ENCODE measurements at places on chromosomes 13 and 19.

GRCh38 chr13:39916330-39916729, 260.9 kb downstream of the COG6 start:
- no peak overlapping the region for H3K4me3 ChIP-seq
- no peaks in the 10 kb centered on the region for H3K27me3 ChIP-seq
- peaks cover 3% of the 10 kb centered on the region for H3K4me1 ChIP-seq
- no peaks in the 10 kb centered on the region for H3K36me3 ChIP-seq
- no peak for DNase-seq
- no peak overlapping the region for H3K27ac ChIP-seq

- H3K4me1 ChIP-seq = no peaks in the 10 kb centered on the region
- H3K27ac ChIP-seq = peak overlapping the region; percentile 42
- no peaks in the 10 kb centered on the region for H3K27me3 ChIP-seq
- H3K4me3 ChIP-seq = no peak overlapping the region
- no peaks in the 10 kb centered on the region for H3K36me3 ChIP-seq
These were observed 53.1 kb downstream of the FOXO1 start for GRCh38 chr13:40613192-40613818.

DNA sequence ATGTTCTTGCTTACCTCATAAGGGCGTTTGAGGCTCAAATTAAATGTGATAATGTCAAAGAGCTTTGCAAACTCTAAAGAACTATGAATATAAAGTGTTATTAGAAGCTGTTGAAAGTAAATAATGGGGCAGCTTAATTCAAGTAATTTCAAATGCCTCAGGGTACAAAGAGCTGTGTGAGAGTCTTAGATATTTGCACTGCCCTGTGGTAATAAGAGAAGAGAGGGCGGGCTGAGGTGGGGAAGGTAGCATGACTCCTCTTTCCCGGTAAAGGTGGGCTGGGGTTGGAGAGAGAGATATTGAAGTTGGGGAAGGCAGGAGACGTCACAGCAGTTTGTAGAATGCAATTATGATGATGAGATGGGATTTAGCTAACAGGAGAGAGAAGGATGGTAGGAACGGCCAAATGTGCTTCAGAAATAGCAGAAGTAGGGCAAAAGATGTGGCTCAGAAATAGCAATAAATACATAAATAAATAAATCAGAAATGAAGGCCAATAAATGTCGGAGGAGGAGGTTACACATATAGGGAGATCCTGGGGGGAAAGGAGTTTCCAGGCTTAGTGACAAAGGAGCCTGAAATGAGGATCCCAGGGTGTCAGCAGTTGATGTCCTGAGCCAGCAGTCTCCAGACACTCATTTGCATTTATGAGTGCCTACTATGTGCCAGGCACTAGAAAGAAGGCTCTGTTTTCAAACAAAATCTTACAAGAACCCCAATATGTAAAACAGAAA, 35.7 kb upstream of the RCBTB2 start:
- no peak for DNase-seq
- H3K36me3 ChIP-seq = no peaks in the 10 kb centered on the region
- H3K27ac ChIP-seq = peak overlapping the region; percentile 92
- H3K4me1 ChIP-seq = peaks cover 3% of the 10 kb centered on the region

DNA sequence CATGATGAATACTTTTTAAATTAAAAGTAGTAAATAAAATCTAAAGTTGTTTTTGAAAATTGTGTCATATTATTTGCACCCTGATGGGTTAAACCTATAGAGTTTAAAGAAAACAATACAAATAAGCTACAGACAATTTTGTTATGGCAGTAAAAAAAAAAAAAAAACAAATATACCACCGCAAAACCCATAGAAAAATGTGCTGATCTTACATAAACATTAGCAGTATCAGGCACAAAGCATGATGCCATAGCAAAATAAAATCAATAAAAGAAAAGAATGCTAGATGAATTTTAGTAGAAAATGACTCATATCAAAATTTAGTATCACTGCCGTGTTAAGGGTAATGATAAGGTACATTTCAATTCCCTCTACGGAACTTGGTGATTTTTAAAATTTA, 826.0 kb downstream of the SLITRK1 start:
- no peaks in the 10 kb centered on the region for H3K27me3 ChIP-seq
- DNase-seq = no peak
- H3K4me1 ChIP-seq = no peaks in the 10 kb centered on the region
- no peak overlapping the region for H3K27ac ChIP-seq

DNA sequence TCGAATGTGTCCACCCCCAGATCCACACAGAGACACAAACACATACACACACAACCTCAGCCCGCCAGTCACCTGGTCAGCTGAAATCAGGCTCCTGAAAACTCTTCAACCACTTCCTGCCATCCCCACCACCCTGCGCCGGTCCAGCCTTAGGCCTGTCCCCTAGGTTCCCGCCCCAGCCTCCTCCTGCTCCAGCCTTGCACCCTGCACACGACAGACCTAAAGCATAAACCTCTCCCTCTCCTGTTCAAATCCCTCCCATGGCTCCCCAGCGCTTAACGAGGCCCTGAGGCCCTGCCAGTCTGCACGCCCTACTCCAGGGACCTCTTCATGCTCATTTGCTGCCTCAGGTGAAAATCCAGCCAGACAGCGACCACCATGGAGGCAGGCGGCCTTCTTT, 7.1 kb downstream of the PNMA8B start:
- no peak overlapping the region for H3K4me3 ChIP-seq
- peaks cover 25% of the 10 kb centered on the region for H3K4me1 ChIP-seq
- no peak for DNase-seq
- H3K27ac ChIP-seq = peak overlapping the region; percentile 60
- H3K27me3 ChIP-seq = no peaks in the 10 kb centered on the region

DNA sequence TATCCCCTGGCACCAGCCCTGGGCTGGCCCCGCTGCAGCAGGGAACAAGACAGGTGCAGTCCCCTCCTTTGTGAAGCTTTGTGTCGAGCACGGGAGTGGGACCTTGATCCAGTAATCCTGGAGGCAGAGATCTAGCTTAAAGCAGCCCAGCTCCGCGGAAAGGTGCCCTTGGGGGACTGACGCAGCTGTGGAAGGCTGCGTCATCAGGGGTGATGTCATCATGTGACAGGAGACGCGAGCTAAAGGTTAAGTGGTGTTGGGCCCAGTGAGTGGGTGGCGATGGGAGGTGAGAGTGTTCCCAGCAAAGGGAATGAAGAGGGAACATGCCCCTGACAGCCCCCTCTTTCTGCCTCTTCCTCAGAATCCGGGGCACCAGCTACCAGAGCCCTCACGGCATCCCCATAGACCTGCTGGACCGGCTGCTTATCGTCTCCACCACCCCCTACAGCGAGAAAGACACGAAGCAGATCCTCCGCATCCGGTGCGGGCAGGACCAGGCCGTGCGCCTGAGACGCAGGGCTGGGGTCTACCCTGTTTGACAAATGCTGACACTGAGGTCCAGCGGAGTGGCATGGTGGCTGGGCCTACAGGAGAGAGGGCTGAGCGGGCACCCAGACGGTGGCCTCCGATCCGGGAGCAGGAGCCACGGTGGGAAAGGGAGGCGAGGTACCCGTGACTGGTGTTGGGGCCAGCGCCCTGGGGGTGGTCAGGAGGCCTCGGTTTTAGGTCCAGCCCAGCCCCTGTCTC, 2.6 kb downstream of the LHB start:
- H3K36me3 ChIP-seq = peaks cover 39% of the 10 kb centered on the region
- no peak overlapping the region for H3K27ac ChIP-seq
- H3K27me3 ChIP-seq = peaks cover 5% of the 10 kb centered on the region
- no peak for DNase-seq

GRCh38 chr13:99577934-99578917, 77.0 kb downstream of the TM9SF2 start:
- no peaks in the 10 kb centered on the region for H3K27me3 ChIP-seq
- H3K27ac ChIP-seq = no peak overlapping the region
- H3K4me3 ChIP-seq = no peak overlapping the region
- no peaks in the 10 kb centered on the region for H3K36me3 ChIP-seq

GRCh38 chr13:64154514-64154913, 2738.9 kb upstream of the PCDH20 start:
- no peak overlapping the region for H3K4me3 ChIP-seq
- DNase-seq = no peak
- no peak overlapping the region for H3K27ac ChIP-seq
- no peaks in the 10 kb centered on the region for H3K4me1 ChIP-seq

GRCh38 chr19:18204394-18205199, 755 bp upstream of the RAB3A start:
- peaks cover 20% of the 10 kb centered on the region for H3K4me1 ChIP-seq
- no peak for DNase-seq
- peaks cover 2% of the 10 kb centered on the region for H3K36me3 ChIP-seq
- peak overlapping the region; percentile 83 for H3K4me3 ChIP-seq

GRCh38 chr19:50333737-50334617, 4.8 kb upstream of the KCNC3 start:
- no peaks in the 10 kb centered on the region for H3K36me3 ChIP-seq
- no peaks in the 10 kb centered on the region for H3K4me1 ChIP-seq
- no peaks in the 10 kb centered on the region for H3K27me3 ChIP-seq
- H3K27ac ChIP-seq = peak overlapping the region; percentile 46
- H3K4me3 ChIP-seq = peak overlapping the region; percentile 53

GRCh38 chr19:14770136-14770535, 8.2 kb downstream of the ADGRE2 start:
- H3K36me3 ChIP-seq = no peaks in the 10 kb centered on the region
- H3K4me1 ChIP-seq = no peaks in the 10 kb centered on the region
- no peak overlapping the region for H3K27ac ChIP-seq
- DNase-seq = no peak
- no peak overlapping the region for H3K4me3 ChIP-seq

DNA sequence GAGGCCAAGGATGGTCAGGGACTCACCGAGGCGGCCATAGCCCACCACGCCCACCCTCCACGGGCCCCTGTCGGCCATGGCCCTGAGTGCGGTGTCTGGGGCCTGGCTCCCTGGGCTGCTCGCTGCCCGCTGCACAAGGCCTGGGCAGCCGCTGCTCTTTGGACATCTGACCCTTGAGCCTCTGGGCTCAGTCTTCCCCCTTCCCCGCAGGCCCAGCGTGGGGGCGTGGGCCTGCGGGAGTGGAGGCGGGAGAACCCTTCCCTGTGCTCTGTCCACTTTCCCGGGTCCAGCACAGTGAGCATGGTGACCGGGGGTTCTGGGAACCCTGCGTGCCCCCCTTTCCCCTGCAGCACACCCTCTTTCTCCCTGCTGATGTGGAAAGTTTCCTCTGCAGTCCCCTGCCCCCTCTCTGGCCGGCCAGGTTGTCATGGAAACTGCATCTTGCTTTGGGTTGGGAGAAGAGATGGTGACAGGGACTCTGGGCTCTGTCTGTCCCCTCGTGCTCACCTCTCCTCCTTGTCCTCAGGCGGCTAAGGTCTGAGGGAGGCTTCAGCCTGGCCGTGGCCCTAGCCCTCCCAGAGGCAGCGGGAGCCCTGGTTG, at the start of gene ASPDH:
Gene ASPDH, minus strand, starts transcription at position 168 of the 600 bp plus-strand sequence. Its CDS starts 90 bp downstream, at position 78.
- H3K36me3 ChIP-seq = no peaks in the 10 kb centered on the region
- no peak for DNase-seq
- H3K4me1 ChIP-seq = peaks cover 6% of the 10 kb centered on the region
- H3K27ac ChIP-seq = no peak within 1 kb of the TSS

DNA sequence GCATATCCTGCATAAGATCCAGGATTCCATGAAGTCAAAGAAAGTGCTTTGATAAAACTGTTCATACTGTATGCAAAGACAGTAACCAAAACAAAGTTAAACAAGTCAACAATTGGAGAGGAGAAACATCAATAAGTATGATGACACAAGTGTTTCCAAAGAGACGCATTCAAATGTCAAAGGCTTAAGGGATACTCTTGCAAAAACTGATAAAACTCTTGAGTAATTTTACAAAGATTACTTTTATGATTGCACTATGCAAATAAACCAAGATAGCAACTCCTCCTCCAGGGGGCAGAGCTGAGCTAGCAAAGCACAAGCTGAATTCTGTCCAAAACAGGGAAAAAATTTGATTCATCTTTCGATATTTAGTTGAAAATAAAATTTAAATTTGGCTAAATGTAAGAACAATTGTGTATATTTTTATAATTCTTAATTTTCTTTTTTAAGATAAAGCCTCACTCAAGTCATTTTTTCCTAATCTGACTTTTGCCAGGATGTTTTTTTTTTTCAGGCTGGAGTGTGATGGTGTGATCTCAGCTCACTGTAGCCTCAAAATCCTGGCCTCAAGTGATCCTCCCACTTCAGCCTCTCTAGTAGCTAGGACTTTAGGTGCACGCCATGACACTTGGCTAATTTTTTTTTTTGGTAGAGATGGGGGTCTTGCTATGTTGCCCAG, 84.0 kb downstream of the MZT1 start:
- H3K27me3 ChIP-seq = no peaks in the 10 kb centered on the region
- no peaks in the 10 kb centered on the region for H3K36me3 ChIP-seq
- no peaks in the 10 kb centered on the region for H3K4me1 ChIP-seq
- H3K27ac ChIP-seq = no peak overlapping the region

- no peaks in the 10 kb centered on the region for H3K4me1 ChIP-seq
- no peak overlapping the region for H3K27ac ChIP-seq
- no peak for DNase-seq
- no peak overlapping the region for H3K4me3 ChIP-seq
- no peaks in the 10 kb centered on the region for H3K36me3 ChIP-seq
These were observed 41.7 kb downstream of the HTR2A start for GRCh38 chr13:46855166-46855565.

- no peaks in the 10 kb centered on the region for H3K27me3 ChIP-seq
- no peak overlapping the region for H3K4me3 ChIP-seq
- no peak overlapping the region for H3K27ac ChIP-seq
These were observed 45.9 kb downstream of the SUGP2 start for GRCh38 chr19:18987456-18987855.

DNA sequence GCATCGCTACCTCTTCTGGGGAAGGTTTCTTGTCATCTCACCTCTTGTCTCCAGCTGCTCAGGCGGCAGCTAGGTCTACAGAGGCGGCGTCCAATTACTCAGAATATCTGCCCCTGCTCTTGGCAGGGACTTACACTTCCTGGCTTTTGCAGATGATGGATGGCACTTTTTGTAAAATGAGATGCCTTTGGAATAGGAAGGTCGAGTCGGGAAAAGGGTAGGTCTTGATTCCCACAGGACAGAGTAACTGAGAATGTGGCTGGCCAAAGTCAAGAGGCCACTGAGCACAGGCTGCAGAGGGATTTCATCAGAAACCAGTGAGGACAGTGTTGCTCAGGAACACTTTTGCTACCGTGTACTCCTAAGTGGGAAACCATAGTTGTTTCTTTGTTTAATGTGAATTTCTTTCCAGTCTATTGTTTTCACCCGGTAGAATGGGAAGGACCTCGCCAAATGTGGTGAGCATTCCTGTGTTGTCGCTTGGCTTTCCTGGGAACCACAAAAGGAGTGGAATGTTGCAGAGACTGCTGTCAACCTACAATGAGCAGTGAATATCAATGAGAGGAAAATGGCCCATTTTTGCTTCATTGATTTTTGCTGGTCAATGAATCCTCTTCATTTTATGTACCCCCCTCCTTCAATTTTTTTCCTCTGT, 383.7 kb downstream of the HS6ST3 start:
- no peaks in the 10 kb centered on the region for H3K36me3 ChIP-seq
- H3K27ac ChIP-seq = no peak overlapping the region

- no peak for DNase-seq
- no peaks in the 10 kb centered on the region for H3K4me1 ChIP-seq
- no peak overlapping the region for H3K4me3 ChIP-seq
- H3K27me3 ChIP-seq = no peaks in the 10 kb centered on the region
- no peak overlapping the region for H3K27ac ChIP-seq
These were observed 18.1 kb upstream of the ARL11 start for GRCh38 chr13:49610176-49610575.

DNA sequence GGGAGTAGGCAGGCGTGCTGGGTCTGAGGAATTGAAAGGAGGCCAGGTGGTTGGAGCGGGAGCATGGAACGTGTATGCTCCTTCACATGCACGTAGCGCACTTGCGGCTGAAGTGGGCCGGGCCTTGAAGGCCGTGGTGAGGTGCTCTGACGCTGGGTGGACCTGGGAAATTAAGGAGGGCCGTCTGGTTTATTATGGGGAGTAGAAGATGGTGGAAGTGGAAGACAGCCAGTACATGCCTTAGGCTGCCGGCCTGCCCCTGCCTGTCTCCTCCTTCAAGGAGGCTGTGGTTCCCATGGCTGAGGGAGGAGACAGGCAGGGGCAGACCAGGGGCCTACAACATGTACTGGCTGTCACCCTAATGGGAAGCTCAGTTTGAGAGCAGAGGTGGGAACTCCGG, 23.9 kb downstream of the GATAD2A start:
- peaks cover 7% of the 10 kb centered on the region for H3K4me1 ChIP-seq
- H3K4me3 ChIP-seq = no peak overlapping the region
- DNase-seq = no peak
- no peak overlapping the region for H3K27ac ChIP-seq
